ENCODE measurements at places on chromosomes 6 and 20.
A peak's percentile ranks its signal among the peaks of the same experiment; 100 is the strongest.

- no peak for DNase-seq
Measured at GRCh38 chr6:120938876-120939472, 395.3 kb downstream of the TBC1D32 start.

DNA sequence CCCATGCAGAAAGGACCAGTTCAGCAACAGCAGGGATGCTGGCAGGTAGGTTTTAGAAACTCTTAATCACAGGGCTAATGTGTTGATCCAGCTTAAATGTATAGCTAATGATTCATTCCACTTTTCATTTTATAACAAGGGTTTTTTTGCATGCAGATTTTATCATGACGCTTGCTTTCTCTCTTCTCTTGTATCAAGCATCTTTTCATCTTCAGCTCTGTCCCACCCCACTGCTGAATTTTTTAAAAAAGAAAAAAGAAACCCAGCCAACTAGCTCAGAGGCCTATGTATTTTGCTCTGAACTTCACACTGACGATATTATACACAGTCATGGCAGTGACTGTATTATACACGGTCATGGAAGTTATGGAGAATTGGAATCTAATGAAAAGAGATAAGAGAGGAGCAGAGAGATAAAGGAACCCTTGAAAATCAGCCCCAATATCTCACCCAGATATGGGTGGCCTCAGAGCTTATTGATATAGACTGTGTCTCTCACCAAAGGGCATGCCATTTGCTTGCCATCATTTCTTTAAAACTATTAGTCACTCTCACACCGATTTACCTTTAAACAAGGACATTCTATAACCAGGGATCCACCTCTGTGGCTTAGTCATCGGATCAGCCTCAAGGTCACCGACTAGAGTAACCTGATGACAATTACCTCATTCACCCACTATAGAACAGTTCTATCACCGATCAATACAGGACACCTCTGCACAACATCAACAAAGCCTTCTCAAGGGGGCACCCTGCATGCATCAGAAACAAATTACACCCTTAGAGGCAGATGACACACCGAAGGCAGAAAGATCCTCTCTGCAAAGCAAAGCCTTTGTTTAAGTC is 222.0 kb downstream of the ATXN1 start:
- no peak for DNase-seq

- peak; percentile 57 for DNase-seq
Measured at GRCh38 chr20:41138475-41139226, 1.3 kb downstream of the PLCG1 start.

- no peak for DNase-seq
Measured at GRCh38 chr6:51550243-51550642, 537.2 kb downstream of the PKHD1 start.

GRCh38 chr6:53159558-53159957 is 10.9 kb upstream of the GCM1 start:
- DNase-seq: no peak

DNA sequence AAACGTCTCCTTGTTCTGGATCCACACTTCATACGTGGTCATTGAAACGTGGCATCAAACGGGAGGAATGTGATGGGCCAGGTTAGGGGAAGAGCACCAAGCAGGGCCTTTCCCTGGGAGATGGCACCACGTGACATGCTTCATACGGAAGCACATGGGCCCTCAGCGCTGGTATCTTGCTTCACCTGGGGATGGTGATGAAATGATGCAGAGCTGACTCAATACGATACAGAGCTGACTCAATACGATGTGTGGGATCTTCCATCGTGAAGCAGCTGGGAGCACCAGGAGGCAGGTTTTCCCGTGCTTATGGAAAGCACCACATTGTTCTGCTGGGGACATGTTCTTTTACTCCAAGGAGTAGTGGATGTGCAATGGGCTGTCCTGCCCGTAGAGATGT is 22.5 kb upstream of the TAGAP start:
- DNase-seq: no peak

- no peak for DNase-seq
Measured at GRCh38 chr6:13229205-13230085, 98.9 kb downstream of the TBC1D7 start.
